ENCODE measurements at places on chromosomes 4 and X.

GRCh38 chr4:2501034-2501594, 32.2 kb downstream of the RNF4 start:
- DNase-seq, result no peak

- DNase-seq, result no peak
Measured at GRCh38 chr4:40669504-40669903, 39.8 kb upstream of the RBM47 start.

DNA sequence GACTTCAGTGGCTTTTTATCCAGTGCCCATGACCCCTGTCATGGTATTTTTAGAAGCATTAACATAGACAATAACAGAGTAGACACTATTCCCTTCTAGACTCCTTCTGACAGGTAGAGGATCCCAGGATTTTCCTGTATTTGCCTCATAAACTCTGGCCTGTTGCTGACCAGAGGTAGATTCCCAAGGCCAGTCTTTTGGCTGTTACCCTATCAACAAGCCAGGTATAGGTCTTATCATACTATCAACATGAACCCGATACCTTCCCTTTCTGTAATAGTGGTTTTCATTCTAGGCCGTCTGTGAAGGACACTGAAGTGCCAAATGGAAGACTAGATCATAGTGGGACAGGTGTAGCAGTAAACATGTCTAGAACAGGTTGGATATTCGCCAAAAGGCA, 76.2 kb upstream of the CHRDL1 start:
- DNase-seq, result no peak

- no peak for DNase-seq
Measured at GRCh38 chr4:55215087-55215486, 89.7 kb upstream of the KDR start.

DNA sequence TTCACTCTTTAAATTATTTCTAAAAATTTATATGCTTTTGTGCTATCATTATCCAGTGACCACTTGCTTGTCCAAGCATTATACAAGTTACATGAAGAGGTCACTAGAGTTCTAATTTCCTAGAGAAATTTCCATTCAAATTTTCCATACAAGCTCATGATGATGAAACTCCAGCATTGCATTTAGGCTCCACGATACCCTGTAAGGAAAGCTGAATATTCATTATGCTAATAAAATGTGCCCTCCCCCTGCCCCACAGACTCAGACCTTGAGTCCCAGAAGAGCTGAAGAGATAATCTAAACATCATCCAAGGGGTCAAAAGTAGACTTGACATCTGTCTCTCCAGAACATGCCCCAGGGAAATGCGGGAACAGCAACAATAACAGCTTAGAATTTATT, 19.6 kb upstream of the FAM156A start:
- no peak for DNase-seq

DNA sequence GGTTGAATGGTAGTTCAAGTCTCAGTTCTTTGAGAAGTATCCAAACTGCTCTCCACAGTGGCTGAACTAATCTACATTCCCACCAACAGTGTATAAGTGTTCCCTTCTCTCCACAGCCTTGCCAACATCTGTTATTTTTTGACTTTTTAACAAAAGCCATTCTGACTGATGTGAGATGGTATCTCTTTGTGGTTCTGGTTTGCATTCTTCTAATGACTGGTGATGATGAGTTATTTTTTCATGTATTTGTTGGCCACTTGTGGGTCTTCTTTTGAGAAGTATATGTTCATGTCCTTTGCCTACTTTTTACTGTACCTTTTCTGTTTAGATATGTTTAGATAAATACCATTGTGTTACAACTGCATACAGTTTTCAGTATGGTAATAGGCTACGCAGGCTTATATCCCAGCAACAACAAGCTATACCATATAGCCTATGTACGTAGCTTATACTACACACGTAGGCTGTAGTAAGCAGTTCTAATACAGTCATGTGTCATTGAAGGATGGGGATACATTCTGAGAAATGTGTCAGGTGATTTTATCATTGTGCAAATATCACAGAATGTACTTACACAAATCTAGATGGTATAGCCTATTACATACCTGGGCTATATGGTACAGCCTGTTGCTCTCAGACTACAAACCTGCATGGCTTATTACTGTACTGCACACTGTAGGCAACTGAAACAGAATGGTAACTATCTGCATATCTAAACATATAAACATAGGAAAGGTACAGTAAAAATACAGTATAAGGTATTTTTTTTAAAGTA, 28.1 kb downstream of the KLHL8 start:
- DNase-seq, result no peak

GRCh38 chrX:16039834-16040233, 83.5 kb upstream of the GRPR start:
- DNase-seq, result no peak

DNA sequence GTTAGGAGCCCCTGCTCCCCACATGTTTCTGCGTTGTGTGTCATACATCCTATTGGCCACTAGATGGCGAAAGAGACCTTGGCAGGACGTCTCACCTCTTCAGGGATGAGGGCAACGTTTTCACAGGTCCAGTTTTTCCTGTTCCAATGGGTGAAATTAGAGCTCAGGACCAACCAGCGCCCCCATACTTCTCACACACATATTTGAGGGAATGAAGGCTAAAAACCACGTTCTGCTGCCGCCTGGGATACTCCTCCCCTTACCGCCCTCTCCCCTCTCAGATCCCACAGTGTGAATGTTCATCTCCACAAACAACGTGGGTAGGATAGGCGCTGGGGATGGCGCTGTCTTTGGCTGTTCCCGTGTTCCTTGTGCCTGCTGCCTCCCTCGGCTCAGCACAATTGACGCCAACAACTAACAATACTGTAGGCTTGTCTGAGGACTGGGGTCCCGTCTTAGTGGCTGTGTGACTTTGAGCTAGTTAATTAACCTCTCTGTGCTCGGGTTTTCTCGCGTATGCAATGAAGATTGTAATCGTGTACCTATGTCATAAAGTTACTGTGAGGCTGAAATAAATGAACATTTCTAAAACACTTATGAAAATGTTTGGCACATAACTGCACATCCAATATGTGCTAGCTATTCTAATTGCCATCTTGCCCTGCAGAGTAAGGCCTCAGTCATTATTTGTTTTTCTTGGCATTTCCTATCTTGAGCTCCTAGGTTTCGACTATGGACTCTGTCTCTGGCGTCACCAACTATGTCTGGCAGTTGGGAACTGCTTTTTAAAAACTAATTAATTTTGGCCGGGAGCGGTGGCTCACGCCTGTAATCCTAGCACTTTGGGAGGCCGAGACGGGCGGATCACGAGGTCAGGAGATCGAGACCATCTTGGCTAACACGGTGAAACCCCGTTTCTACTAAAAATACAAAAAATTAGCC, 181.3 kb upstream of the STK26 start:
- DNase-seq, result peak; percentile 57

GRCh38 chrX:145856181-145856580, 38.6 kb downstream of the SLITRK2 start:
- DNase-seq, result no peak

DNA sequence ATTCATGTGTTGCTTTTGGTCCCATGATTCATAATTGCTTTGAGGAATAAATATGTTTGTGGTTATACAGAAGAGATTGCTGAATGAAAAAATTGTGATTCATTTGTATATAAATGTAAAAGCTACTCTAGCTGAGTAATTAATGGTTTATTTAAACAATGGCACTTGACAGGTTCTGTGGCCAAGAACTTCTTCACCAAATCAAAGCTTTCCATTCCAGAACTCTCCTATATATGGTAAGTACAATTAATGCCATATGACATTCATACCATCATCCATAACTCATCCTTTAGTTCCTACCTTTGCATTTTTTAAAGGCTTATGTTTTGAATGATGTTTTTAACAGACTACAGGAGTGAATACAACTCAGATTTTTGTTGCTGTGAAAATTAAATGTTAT, 105.8 kb downstream of the REPS2 start:
- no peak for DNase-seq

DNA sequence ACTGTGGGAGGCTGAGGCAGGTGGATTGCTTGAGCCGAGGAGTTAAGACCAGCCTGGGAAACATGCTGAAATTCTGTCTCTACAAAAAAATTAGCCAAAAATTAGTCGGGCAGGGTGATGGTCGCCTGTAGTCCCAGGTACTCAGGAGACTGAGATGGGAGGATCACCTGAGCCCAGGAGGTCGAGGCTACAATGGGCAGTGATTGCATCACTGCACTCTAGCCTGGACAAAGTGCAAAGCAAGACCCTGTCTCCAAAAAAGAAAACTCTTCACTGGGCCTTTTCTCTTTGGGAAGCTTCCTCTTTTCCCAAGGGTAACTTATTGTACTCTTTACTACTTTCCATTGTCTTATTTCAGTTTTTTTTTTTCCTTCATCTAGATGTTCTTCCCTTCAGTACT, 88.9 kb downstream of the UBE2K start:
- DNase-seq, result no peak

DNA sequence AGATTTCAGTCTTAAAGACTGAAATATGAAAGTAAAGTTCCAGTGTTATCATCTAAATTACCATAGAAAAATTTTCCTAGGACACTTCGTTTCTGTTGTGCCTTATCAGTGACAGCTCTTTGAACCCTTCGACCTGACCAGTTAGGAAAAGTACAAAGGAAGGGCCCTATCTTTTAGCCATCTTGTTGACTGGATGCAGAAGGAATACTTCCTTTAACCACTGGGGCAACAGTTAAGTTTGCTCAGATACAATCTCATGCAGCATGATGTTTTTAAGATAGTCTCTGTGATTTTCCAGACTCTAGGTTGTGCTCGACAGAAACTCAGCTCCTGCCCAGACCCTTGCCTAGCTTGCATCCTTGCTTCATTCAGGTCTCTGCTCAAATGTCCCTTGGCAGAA, 210.5 kb upstream of the RPS6KA3 start:
- no peak for DNase-seq

- DNase-seq, result no peak
Measured at GRCh38 chrX:43679778-43680177, 23.7 kb downstream of the MAOA start.

DNA sequence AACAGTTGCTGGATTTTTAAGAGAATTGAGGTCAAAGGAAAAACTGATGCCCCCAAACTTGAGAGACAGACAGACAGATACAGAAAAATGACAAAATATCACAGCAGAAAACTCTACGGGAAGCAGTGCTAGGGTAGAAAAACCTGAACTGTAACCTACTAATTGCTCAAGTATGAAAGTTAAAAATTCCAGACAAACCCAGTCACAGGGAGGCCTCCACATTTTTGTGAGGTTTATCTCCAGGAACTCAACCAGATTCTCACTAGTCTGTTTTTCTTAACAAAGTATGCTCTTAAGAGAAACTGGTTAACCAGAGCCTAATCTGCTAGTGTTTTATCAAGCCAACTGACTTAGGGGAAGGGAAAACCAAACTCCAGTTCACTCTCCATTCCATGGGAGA, 19.9 kb upstream of the PPP3CA start:
- DNase-seq, result no peak

DNA sequence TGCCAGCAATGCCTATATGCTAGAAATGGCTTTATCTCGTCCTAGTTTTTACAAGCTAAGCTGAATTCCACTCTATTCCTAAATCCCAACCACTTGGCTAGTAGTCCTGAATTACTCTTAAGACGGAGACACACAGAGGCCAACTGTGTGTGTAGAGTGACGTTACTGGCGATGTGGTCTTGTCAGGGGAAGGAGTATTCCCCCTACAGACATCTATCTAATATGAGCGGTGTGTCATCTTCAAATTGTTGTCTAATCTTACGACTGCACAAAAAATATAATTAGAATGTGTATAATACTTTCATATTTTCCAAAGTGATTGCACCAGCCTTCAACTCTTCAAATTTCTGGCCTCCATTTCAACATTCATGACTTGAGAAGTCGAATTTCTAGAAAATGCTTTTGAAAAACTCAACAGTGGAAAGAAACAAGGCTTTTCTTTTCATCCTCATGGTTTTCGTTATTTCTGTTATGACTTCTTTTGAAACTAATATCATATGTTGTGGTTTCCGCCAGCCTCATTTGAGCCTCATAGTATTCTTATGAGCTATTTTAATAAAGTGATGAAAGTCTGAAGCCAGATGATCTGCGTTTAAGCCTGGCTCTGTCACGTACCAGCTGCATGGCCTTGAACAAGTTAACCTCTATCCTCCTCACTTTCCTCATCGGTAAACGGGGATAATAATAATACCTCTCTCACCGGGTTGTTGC, 132.3 kb downstream of the SOWAHB start:
- no peak for DNase-seq

DNA sequence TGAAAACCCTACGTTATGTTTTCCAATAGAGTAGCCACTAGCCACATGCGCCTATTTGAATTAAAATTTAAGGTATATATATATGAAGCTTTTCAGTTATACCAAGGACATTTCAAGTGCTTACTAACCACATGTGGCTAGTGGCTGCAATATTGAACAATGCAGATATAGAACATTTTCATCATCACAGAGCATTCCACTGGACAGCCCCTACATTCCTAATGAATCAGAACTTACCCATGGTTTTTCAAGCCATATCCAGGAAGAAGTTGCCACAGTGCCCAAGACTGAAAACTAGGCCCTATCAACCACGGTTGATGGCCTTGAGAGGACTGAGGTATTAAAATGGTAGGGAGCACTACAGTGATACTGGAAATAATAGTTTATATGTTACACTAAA, 29.7 kb downstream of the NEK1 start:
- DNase-seq, result no peak

DNA sequence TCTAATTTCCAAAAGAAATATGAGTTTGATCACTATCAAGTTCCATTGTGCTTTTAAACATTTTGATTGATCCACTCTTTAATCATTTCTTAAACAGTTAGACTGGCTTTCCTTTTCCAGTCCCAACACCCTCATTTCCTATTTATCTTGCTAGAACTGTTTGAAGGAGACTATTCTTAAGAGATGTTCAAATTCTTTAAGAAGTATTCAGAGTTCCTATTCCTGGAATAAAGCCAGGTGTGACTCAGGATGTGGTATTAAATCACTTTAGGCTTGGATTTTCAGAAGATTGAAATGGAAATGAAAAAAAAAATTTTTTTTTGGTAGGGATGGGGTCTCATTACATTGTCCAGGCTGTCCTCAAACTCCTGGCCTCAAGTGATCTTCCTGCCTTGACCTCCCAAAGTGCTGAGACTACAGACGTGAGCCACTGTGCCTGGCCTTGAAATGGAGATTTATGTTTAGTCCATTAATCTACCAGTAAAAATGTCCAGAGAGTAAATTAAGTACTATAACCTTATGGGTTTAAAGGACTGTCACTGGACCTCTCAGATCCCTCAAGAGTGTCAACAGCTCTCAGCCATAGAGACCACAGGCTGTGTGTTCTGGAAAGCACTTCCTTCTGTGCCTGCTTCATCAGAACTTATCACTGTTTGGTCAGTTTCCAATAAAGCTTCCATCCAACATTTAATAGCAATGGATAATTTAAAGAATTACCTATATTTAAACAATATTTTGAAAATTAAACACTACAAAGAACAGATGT, 90.7 kb downstream of the CDS1 start:
- no peak for DNase-seq

- DNase-seq, result no peak
Measured at GRCh38 chr4:28287831-28288233, 1427.2 kb downstream of the STIM2 start.

DNA sequence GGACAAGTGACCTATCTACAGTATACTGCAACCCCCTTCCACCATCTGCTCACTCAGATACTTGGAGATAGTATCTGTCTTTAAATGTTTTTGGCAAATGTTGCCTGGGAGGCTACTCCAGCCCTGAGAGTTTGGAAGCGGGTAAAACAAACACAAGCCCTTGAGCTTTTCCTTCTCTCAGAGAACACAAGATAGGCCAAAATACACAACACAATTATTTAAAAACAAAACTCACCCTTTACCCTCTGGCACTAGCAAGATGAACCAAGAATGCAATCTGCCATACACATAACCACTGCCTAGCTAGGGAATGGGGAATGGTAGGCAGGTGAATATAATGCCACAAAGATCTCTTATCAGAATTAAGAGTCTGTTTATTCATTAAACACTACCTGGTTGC, 324.7 kb upstream of the FAM47C start:
- no peak for DNase-seq
